ENCODE measurements at places on chromosomes 3 and 15.

DNA sequence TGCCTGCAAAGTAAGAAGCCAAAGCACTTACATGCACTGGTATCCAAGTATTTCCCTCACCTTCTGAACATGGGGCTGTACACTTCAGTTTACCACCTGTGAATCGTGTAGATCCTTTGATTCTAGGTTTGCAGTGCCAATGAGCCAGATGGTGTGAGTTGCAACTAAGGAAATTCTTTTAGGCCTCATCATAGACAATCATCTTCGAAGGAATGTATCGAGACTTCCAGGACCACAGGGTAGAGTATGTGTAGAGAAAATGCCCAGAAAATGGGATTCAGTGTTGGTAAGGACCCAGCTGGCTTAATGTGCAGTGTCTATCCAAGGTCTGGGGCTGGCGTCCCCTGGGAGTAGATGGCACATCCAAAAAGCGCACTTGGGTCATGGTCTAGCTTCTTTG is 323.2 kb upstream of the TPM1 start:
- no peak for DNase-seq

GRCh38 chr3:128408693-128409623 is 57.7 kb downstream of the DNAJB8 start:
- DNase-seq, result no peak

GRCh38 chr3:108133858-108134554 is 43.2 kb upstream of the CD47 start:
- no peak for DNase-seq

- no peak for DNase-seq
These were observed 52.2 kb upstream of the CCR4 start for GRCh38 chr3:32899265-32899664.

DNA sequence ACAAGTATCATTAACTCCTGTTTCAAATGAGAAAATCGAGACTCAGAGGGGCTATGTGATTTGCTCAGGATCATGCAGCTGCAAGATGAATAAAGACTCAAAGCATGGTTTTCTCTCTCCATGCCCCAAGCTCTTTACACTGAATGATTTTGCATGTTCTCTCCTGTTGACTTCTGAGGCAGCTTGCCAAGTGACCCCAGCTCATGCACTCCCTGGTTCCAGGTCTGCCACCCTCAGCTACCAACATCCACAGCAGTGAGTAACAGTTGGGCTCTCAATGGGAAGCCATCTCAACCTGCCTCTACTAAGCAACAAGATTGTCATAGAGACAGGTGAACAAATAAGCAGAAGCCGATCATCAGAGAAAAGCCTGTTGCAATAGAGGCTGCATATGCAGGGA is 116.9 kb upstream of the GADL1 start:
- no peak for DNase-seq

- DNase-seq, result no peak
These were observed 15.7 kb downstream of the GTPBP8 start for GRCh38 chr3:113006359-113007056.

DNA sequence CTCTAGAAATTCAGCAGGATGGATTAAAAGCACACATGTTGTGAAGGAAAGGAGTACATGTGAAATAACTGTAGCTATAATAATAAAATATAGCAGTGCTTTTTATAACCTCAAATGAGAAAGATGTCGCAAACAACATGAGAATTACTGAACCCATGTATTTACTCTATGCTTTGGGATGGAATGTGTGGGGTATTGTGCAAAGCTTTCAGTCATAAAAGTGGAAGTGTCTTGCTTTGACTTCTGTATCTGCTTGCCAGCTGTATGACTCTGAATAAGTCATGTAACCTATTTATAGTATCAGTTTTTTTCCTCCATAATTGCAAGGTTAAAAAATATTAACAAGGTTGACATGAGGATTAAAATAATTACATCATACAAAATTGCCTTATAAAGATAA is 519.3 kb upstream of the CADM2 start:
- no peak for DNase-seq
